ENCODE measurements at places on chromosomes 6 and 20.

DNA sequence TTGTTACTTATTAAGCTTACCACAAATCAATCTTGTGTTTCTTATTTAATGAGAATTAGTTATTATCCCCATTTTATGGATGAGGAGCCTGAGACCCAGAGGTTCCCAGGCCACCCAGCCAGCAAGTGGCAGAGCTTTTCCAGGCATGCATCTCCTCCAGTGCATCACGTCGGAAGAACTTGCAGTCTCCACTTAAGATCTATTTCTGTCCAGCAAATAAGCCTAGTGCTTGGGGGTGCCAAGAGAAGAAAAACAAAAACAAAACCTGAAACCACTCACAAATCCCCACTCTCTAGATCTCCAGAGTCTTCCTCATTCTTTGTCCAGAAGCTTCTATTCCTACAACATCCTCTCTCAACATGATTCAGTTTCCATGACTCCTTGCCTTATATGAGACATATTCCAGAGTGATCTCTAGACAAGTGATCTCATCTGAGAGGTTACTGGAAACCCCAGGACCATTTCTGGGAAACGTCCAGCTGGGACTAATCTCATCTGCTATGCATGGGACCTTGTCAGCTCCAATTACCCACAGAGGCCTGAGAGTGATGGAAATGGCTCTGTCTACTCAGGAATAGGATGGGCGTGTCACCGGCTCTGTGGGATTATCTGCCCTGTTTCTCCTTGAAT is 4.1 kb downstream of the GUCA1B start:
- DNase-seq = no peak

GRCh38 chr6:32741031-32741960 is at the start of gene HLA-DQA2:
Gene HLA-DQA2, plus strand, starts transcription at chr6:32741391. Its CDS starts 53 bp downstream, at chr6:32741444.
- DNase-seq = no peak

GRCh38 chr6:151408858-151409257 is 17.5 kb upstream of the ZBTB2 start:
- DNase-seq = no peak

DNA sequence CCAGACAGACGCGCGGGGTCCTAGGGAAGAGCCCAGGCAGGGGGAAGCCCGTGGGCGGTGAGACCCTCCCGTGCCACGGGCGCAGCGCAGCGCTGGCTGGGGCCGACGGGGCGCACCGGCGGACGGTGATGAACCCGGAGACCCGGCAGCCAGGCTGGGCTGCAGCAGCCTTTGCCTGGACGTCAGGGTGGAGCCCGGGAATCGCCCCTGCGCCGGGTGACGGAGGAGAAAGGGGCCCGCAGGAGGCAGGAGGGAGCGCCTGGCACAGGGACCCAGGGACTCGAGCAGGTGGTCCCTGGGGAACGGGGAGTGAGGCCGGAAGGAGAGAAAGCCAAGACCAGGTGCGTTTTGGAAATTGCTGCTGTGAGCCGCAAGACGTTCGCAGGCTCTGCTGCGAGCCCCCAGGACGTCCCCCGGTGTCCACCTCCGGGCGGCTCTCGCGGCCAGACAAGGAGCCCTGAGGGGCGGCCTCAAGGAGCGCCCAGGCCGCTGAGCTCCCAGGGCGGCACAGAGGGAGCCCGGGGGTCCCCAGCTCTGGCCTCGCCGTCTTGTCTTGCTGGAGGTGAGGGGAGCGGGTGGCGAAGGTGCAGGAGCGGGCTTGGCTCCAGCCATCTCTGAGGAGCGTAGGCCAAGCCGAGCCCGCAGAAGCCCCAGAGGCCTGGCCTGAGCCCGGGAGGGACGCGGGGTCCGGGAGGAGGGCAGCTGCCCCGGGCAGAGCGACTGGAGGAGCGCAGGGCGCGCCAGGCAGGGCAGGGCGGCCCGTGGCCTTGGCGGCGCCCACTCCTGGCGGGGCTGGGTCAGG is 191.2 kb upstream of the PDE10A start:
- DNase-seq = no peak

GRCh38 chr20:21391185-21391971 is 5.9 kb downstream of the NKX2-4 start:
- DNase-seq = no peak

DNA sequence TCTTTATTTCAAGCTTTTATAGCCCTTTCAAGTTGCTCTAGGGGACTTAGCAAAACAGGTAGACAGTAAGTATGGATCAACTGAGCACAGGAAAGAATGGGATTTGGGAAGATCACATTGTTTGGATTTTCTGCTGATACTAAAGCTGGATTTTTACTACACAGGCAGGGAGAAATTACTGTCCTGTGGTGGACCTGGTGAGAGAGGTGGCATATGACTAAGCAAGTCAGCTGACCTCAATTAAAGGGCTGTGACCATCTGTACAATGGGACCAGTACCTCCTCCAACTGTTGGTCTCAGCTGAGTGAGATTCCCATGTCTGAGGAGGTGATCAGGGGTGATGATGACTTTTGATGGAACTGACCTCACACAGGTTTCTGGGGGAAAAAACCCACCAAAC is 28.0 kb downstream of the RREB1 start:
- DNase-seq = peak; percentile 40

- DNase-seq = no peak
Measured at GRCh38 chr6:144338951-144339700, 54.0 kb downstream of the UTRN start.

- DNase-seq = no peak
Measured at GRCh38 chr20:62329389-62330377, 26.9 kb downstream of the ADRM1 start.

DNA sequence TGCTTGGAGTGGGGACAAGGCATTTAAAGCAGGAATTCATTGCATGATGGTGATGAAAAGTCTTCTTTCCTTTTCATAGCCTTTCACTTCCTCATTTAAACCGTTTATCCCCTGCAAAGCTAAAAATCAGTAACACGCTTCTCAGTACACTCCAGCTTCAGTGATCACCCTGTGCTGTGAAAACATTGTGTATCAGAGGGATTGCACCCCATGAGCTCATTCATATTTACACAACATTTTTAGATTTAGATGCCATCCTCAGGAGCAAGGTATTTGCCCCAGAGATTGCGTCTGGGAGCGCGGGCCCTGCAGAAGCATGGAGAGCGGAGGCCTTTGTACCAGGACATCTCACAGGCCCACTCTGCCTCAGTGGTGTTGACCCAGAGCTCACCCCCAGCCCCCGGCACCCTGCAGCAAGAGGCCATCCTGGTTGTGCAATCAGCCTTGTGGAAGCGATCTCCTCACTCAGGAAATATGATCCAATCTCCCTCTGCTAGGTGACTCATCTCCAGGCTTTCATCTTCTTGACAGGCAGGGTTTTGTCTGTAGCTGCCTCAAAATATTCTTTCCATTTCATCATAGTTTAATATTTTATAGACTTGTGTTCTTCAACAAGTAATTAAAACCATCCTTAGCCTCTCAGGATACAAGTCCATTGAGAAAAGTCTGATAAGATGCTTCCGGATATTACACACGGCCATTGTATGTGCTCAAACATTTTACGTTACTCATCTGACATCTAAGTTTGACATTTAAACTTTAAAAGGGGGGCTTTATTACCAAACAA is 38.9 kb upstream of the THBS2 start:
- no peak for DNase-seq

DNA sequence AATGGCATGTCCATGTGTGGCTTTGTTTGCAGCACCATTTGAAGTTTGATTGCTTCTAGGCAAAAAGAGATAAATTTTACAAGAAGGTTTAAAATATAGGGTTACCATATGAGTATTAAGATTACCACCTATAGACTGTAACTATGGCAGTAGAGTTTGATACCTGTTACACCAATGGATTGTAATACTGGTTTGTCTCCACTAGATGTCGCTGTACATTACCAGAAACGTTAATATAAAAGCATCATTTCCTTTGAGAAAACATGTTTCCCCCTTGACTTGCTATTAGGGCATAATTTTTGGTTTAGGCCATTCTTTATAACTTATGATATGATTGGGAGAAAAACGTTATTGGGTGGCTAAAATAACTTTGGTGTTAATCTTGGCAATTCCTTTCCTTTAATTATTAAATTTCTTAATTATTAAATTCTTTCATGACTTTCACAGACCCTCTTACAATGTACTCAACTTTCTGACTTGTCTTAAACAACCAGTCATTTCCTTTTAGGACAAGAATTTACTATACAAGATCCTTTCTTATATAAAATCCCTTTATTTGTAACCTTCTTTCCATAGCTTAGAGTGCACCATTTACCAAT is 42.8 kb downstream of the HLA-DPB1 start:
- peak; percentile 72 for DNase-seq

- DNase-seq = no peak
Measured at GRCh38 chr6:110345025-110345424, 13.1 kb downstream of the METTL24 start.

DNA sequence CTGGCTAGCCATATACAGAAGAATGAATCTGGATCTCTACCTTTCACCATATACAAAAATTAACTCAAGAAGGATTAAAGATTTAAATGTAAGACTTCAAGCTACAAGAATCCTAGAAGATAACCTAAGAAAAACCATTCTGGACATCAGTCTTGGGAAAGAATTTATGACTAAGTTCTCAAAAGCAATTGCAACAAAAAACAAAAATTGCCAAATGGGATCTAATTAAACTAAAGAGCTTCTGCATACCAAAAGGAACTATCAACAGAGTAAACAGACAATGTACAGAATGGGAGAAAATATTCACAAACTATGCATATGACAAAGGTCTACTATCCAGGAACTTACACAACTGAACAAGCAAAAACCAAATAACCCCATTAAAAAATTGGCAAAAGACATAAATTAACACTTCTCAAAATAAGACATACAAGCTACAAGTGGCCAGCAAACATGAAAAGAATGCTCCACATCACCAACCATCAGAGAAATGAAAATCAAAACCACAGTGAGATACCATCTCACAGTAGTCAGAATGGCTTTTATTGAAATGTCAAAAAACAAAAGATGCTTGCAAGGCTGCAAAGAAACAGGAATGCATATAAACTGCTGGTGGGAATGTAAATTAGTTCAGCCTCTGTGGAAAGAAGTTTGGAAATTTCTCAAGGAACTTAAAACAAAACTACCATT is 66.8 kb upstream of the RSPO3 start:
- DNase-seq = no peak

GRCh38 chr6:84027340-84028181 is 6.0 kb upstream of the MRAP2 start:
- no peak for DNase-seq

- no peak for DNase-seq
Measured at GRCh38 chr20:51985013-51985415, 182.7 kb upstream of the SALL4 start.

DNA sequence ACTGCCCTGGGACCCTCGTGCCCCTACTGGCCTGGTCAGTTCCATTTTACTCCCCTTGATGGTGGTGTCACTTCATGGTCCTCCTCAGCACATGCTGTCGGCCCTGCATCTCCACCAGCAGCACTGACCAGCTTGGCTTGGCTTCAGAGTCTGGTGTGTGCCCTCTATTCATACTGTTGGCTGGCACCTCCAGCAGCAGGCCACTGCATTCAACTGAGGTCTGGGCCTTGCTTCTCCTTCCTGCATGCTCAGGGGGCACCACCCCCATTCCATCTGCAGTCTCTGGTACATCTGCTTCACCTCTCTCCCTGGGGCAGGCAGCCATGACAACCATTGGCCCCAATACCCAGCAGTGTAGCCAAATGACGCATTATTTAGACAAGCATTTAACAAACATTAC is 155.9 kb downstream of the SLC24A3 start:
- DNase-seq = no peak

GRCh38 chr20:23268792-23269354 is 81.7 kb upstream of the NXT1 start:
- DNase-seq = no peak

DNA sequence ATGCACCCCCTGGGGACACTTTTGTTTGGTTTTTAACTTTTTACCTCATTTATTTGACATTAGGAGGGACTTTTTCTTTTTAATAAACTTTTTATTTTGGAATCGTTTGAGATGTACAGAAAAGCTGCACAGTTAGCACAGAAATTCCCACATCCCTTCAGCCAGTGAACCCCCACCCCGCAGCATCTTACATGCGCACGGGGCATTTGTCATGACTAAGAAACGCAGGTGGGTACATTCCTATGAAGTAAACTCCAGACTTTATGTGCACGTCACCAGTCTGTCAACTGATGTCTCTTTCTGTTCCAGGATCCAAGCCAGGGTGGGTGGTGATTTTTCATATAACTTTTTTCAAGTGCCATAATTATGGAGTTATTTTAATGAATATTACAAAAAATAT is 4.9 kb upstream of the ZNF831 start:
- no peak for DNase-seq

- no peak for DNase-seq
Measured at GRCh38 chr6:155047523-155047922, 52.4 kb downstream of the TIAM2 start.

DNA sequence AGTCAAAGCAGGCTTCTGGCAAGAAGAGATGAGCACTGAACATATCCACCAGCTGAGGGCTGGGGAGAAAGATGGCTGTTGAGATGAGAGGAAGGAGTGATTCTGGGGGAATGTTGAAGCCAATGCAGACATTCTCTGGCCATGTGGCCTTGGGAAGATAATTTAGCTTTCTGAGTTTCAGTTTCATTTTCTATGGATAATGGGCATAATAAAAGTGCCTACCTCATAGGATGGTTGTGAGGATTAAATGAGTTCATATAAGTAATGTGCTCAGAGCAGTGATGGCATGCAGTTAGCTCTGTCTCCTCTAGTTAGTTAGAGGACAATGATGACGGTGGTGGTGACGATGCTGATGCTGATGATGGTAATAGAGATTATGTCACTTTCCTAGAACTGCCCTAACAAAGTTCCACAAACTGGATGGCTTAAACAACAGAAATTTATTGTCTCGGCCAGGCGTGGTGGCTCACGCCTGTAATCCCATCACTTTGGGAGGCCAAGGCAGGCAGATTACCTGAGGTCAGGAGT is 18.5 kb upstream of the KCNK5 start:
- DNase-seq = no peak

- no peak for DNase-seq
Measured at GRCh38 chr6:82374516-82374915, 10.9 kb downstream of the TPBG start.

DNA sequence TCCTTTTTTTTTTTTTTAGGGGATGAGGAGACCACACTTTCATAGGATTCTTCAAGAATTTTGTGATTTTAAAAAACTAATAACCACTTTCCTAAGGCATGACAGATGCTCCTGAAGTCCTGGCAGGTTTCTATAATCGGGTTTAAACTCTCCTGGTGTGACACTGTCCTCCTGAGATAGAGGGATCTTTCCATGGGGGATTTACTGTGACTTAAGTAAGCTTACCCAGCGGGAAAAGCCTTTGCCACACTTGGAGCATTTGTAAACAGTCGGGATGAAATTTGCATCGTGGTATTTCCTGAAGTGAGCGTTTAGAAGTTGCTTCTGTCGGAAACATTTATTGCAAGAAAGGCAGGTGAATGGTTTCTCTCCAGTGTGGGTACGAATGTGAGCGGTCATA is 16.6 kb downstream of the CTCFL start:
- DNase-seq = no peak

DNA sequence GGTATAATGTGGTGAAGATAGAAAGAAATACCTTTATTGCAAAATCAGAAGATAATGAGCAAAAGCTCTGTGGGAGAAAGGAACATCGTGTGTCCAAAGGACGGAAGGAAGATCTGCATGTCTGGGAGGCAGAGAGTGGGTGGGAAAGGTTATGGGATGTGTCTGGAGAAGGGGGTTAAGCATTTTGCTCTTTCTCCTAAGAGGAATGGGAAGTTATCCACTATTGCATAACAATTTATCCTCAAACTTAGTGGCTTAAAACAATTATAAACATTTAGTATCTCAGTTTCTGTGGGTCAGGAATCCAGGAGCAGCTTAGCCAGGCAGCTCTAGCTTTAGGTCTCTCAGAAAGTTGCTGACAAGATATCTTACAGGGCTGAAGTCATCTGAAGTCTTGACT is 229.1 kb upstream of the CITED2 start:
- DNase-seq = no peak
